Body of pancreas (tissue), 4 donors: ENCODE measurements at places on chromosomes 6 and 20. TPM values are rescaled to one million over a fixed set of nuclear protein-coding genes. Genes with fewer than 3 reads are reported as not detected.

WFDC2 gene
- 11.9 TPM for total RNA-seq

RIPOR3 gene
- total RNA-seq = 6.9 TPM

NKX2-4 gene
- not detected for total RNA-seq

OR2H1 gene
- total RNA-seq = not detected

OLIG3 gene
- not detected for total RNA-seq

BMP7 gene
- total RNA-seq = 4.2 TPM

RBBP8NL gene
- 2.3 TPM for total RNA-seq

ZBTB2 gene
- total RNA-seq = 5.6 TPM

GABRR1 gene
- not detected for total RNA-seq

DNPH1 gene
- total RNA-seq = 119 TPM

PRICKLE4 gene
- 16.8 TPM for total RNA-seq

PSORS1C2 gene
- total RNA-seq = not detected

C20orf202 gene
- total RNA-seq = not detected

C4A gene
- total RNA-seq = 60.3 TPM

FOXS1 gene
- not detected for total RNA-seq

GLP1R gene
- 6.9 TPM for total RNA-seq

SUMO4 gene
- total RNA-seq = 1.3 TPM

SAMD5 gene
- 1.6 TPM for total RNA-seq

C20orf204 gene
- 3.0 TPM for total RNA-seq

HSPA1B gene
- 87.0 TPM for total RNA-seq

CYP39A1 gene
- total RNA-seq = 6.0 TPM

MOG gene
- total RNA-seq = not detected

BAG2 gene
- 3.0 TPM for total RNA-seq

XPO5 gene
- total RNA-seq = 20.5 TPM

SOX18 gene
- 6.5 TPM for total RNA-seq

VGLL2 gene
- total RNA-seq = 0.99 TPM

NKAIN2 gene
- not detected for total RNA-seq

FBXO30 gene
- 5.4 TPM for total RNA-seq

CD93 gene
- total RNA-seq = 19.2 TPM

ITPR3 gene
- 17.5 TPM for total RNA-seq

FGD2 gene
- 11.9 TPM for total RNA-seq

KIAA0408 gene
- total RNA-seq = 1.3 TPM

HCRTR2 gene
- total RNA-seq = not detected

MEI4 gene
- 3.3 TPM for total RNA-seq

AHCY gene
- 85.4 TPM for total RNA-seq

HMGA1 gene
- total RNA-seq = 22.6 TPM

JPH2 gene
- total RNA-seq = 2.1 TPM
